ENCODE measurements at places on chromosomes 7 and 10.

GRCh38 chr7:155368894-155369600, 71.4 kb downstream of the INSIG1 start:
- no peak for DNase-seq

- no peak for DNase-seq
These were observed 31.2 kb upstream of the AOAH start for GRCh38 chr7:36755484-36755883.

DNA sequence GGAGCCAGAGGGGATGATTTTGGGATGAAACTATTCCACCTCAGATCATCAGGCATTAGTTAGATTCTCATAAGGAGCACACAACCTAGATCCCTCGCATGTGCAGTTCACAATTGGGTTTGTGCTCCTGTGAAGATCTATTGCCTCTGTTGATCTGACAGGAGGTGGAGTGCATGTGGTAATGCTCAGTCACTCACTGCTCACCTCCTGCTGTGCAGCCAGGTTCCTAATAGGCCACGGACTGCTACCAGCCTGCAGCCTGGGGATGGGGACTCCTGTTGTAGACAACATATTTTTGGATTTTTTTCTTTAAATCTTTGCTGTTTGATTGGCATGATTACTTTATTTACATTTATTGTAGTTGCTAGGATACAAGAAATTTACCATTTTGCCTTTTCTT, 765.0 kb downstream of the INHBA start:
- no peak for DNase-seq

GRCh38 chr7:150346922-150347321, 5.5 kb upstream of the RARRES2 start:
- DNase-seq, result no peak

GRCh38 chr7:129370812-129371211, 63.4 kb upstream of the STRIP2 start:
- no peak for DNase-seq

DNA sequence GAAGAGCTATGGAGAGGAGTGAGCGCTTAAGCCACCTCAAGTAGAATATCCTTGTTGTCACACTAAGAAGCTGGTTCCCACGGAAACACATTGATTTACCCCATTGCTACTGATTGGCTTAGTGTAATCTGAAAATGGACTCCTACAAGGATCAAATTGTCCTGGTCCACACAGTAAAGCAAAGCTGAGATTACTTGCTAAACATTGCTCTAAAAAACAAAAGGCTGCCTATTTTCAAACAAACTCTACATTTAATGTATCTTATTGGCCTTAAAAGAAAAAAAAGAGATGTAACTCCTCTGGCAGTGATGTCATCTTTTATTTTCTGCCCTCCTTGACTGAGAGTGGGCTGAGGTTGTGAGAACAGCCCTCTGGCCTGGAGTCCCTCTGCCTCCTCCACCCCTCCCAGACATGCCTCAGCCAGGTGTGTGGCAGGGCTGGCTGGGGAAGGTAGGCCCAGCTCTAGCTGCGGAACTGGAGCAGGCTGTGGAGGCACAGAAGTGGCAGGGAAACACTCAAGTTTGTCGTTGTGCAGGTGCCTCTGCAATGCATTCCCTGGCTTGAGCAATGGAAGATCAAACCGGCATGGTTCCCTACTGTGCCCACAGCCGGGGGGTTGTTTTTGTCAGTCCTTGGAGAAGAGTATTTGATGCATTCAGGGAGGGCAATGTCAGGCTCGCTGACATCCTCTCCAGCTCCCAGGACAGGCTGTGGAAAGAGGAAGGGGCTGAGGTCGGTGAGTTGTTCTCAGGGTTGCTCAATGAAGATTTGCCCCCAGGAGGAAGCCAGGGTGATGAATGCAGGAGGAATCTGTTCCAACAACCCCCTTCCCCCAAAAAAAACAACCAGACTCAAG, 9.1 kb downstream of the KLF6 start:
- DNase-seq, result peak; percentile 65
